ENCODE measurements at places on chromosomes 6 and 20. TPM values are rescaled to one million over a fixed set of nuclear protein-coding genes. Genes with fewer than 3 reads are reported as not detected.
A peak's percentile ranks its signal among the peaks of the same experiment; 100 is the strongest.

GRCh38 chr6:111361648-111362047 is 121.4 kb downstream of the REV3L start:
- no peak for DNase-seq

GRCh38 chr20:391041-391711 is 10.6 kb downstream of the TRIB3 start:
- no peak for DNase-seq

- no peak for DNase-seq
Measured at GRCh38 chr6:107075951-107076381, 39.3 kb downstream of the BEND3 start.

PLCB1 gene
- total RNA-seq, result 7.3 TPM

DNA sequence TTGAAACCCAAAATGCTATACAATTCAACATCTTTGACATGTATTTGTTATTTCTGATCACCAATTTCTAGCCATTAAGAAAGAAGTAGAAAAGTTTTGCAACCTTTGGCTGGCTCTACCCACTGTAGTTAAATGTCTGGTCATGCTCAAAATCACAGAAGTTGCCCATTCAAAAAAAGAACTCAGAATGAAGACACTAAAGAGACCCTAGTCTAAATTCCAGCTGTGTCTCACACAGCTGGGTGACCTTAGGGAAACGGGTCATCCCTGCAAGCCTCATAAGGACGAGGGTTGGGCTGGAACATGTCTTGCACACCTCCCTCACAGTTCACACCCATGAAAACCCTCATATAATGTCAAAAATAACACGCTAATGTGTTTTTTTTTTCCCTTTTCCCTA is 10.3 kb downstream of the FOXQ1 start:
- DNase-seq, result no peak

GTSF1L gene
- not detected for total RNA-seq

RAB23 gene
- total RNA-seq, result 19.5 TPM

- DNase-seq, result no peak
Measured at GRCh38 chr6:158900663-158901312, 81.6 kb upstream of the EZR start.

GRCh38 chr6:27148404-27148795 is 99.1 kb upstream of the PRSS16 start:
- DNase-seq, result no peak

DNA sequence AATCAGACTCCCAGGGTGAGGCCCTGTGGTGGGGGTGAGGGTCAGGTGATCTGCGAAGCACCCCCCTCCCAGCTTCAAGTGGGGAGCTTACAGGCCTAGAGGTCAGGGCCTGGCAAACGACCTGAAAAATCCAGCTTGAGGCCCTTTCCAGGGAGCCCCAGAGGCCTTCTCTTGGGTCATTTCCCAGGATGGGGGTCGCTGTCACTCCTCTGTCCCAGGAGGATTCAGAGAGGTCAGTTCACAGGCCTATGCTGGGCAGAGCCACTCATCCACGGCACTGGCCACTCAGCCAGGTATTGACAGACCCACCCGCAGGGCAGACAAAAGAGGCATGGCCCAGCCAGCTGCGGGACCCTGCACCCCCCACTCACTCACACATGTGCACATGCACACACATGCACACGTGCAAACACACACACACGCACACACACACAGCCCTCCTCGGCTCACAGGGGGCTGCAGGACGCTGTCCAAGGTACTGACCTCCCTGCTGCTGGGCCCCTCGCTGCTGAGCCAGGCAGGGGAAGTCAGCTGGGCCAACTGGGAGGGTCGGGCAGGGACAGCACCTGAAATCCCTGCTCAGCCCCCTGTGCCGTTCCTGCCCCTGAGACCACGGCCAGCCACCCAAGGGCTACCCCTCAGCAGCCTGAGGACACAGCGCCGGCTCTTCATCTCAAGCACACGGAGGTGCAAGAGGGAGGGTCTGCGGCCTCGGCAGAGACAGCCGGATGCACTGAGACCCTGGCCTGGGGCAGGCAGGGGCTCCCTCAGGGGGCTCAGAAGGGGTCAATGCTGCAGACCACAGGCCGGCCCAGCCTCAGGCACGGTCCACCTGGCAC is 113.8 kb downstream of the TAF4 start:
- peak; percentile 54 for DNase-seq

GRCh38 chr20:24948939-24949679 is at the start of gene CST7:
TSS of gene CST7 (plus strand) at chr20:24949269. CDS start at chr20:24949506, 237 bp downstream.
- peak; percentile 89 for DNase-seq

GRCh38 chr6:149896491-149896890 is 1.4 kb downstream of the RAET1E start:
- peak; percentile 41 for DNase-seq

DNA sequence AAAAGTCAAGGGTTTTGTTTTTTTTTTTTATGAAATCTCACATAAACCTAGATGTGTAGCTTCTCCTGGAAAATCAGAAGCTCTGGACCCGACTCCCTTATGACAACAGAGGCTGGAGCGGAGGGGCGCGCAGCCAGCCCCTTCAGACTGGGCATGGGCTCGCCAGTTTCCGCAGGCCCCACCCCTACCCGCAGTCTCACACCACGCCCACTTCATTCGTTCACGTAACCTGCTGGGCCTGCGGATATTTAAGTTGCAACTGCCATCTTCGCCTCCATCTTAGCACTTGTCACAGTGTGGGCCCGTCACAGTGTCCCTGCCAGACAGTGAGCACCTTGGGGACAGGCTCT is 111.7 kb upstream of the PTPN1 start:
- no peak for DNase-seq

DEFB124 gene
- not detected for total RNA-seq

DNA sequence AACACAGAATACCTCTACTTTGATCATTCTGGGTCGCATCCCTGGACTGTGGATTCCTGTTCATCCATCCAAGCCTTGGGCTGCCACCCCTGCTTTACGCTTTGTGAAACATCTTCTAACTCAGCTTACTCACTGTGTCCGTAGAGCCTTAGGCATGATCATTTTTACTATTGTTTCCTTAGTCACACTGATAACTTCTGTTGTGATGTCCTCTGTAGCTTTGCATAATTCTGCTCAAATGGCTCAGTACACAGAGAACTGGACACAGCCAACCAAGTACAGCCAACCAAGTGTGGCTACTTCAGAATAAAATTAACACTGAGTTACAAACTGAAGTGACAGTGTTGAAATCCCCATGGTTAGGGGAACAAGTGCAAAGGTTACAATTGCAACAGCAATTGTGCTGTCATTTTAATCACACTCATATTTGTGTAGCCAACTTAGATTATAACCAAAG is 8.6 kb upstream of the FKBP1A start:
- DNase-seq, result no peak

DNA sequence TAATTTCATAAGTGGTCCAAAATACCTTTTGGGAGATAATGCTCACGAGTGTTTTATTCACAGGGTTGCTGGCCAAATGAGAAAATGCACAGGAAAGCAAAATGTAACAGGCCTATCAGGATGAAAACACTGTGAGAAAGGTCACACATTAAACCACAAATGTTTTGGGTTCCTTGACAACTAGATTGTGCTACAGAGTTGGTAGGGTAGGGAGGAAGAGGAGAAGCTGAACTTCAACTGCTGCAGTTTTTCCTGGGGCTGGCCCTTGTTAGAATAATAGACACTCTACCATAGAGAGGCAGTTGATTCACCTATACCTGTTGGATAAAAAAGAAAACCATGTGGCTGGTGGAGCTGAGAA is 28.1 kb upstream of the PAQR8 start:
- no peak for DNase-seq

EPPIN gene
- not detected for total RNA-seq

DNA sequence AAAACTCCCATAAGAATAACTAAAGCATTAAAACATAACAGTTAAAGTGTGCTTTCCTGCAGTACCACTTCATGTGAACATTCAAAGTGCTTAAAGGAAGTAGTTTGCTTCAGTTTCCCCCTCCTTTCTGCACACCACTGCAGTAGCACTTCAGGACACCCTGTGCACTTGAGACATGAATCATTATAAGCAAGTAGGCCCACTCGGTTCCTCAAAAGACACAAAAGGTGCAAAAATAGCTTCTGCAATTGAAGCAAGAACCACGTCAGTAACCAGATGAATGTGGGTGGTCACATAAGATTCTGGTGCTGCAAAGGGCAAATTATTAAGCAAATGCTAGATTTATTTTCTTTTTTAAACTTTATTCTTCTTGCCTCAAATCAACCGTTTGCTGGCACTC is 160.6 kb downstream of the HIVEP2 start:
- DNase-seq, result no peak

GPX5 gene
- total RNA-seq, result not detected

OPRM1 gene
- total RNA-seq, result not detected

MTFR2 gene
- total RNA-seq, result not detected

FLRT3 gene
- 0.22 TPM for total RNA-seq

PAQR8 gene
- 2.0 TPM for total RNA-seq

GRCh38 chr6:38476141-38476540 is 163.6 kb downstream of the BTBD9 start:
- no peak for DNase-seq

DNA sequence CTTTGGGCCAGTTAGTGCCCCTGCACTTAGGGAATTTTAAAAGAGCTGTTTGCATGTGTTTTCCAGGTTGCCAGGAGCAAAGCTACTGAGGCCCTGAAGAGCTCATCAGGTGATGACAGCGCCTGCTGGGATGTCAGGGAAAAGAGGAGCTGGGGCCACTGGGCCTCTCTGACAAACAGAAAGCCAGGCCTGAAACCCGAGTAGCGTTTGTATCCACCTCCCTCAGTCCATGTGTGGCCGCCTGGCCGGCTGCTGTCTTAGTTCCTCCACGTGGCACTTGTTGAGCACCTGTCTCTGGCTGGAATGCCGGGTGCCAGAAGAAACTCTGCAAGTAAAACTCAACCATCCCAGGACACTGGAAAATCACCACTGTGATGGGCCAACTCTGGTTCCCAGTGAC is 601.2 kb downstream of the CDH26 start:
- DNase-seq, result no peak

DNA sequence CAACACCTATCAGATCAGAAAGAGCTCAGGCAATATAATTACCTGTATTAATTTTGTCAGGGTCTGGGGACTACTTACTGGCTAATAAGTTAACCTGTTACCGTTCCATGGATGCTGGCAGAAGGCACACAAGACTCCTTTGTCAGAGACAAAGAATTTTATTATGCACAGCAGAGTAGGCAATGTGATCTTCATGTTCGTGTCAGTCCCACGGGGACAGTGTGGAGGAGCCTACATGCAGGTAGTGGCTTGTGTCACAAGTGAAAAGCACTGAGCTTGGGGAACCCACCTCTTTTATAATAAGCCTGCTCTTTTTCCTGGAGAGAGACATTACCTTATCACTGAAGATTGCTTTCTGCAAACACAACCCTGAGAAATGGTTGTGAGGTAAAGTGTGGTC is 96.9 kb downstream of the CD164 start:
- no peak for DNase-seq

KIF25 gene
- total RNA-seq, result 0.24 TPM

GRCh38 chr20:32040142-32040953 is 11.7 kb upstream of the HCK start:
- no peak for DNase-seq

TTPAL gene
- 5.3 TPM for total RNA-seq

DNA sequence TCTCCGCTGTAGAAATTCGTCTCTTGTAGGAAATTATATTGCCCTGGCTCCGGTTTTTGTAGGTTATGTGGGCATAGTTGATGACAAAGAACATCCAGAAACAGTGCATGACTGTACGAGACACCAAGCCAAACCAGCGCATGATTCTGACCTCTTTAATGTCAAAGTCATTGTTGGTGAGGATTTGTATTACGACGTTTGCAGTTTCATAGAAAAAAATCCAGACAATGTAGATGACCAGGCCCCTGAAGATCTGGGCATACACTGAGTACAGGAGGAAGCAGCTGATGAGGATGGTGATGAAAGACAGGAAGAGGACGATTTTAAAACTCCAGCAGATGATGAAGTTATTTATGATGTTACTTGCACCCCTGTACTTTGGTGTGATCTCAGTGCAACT is 39.1 kb upstream of the TBC1D22B start:
- no peak for DNase-seq

DNA sequence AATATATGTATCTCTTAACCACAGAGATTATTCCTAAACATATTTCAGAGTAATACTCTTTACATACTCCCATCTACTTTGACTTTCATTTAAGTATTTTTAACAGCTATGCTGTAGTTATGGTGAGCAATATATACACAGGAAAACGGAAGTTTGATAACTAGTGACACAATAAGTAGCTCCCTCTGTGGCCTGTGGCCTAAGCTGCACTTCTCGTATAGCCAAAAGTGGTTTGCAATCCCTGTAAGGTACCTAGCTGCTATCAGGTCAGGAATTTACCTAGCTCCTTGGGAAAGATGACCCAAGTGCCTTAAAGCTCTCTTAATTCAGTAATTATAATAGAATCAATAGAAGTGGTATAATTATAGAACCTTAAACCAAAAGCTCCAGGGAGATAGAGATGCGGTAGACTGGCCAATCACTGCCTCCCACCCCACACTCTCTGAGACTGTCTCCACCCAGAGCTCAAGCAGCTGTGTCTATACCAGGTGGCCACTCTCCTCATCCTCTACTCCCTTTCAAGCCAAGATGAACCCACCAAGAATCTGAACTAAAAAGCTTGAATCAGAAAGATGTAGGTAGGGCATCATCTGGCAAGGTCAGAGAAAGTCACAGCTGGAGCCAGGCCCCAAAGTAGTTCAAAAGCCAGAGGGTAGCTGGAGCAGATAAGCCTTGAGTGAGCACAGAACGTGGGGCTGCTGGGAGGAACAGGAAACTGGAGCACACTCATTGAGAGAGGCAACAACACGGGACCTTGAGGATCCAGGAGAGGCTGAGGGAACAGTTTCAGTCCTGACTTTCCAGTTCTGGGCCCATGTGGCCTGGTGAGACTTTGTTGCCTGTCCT is 84.9 kb upstream of the ASF1A start:
- no peak for DNase-seq

- no peak for DNase-seq
Measured at GRCh38 chr20:35318502-35319157, 26.4 kb upstream of the FAM83C start.

ABRACL gene
- total RNA-seq, result 5.7 TPM

DNA sequence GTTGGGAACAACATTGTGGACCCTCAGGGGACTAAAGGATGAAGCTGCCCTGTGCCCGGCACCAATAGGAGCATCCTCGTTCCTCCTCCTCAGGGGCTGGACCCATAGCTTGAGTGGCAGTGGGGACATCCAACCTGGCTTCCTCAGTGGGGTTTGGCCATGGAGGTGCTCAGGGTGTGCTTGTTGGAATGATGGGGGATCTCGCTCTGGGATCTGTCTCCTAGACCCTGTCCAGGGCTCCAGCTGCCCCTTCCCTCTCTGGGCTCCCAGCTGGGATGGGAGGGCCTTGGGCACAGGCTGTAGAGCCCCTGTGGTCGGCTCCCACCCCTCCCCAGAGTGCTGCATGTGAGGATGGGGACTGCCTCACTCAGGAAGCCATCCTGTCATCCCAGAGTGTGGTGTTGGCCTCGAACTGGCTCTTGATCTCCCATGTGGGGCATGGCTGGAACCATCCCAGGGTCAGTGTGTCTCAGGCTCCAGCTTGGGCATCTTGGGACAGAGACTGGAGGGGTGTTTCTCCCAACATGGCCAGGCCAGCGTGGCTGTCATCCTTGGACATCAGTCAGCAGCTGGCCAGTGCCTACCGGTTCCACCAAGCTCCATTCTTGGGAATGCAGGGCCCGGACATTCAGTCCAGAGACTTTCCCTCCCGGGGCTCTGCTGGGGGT is 9.5 kb upstream of the MYT1 start:
- DNase-seq, result no peak

GRCh38 chr6:144344646-144345045 is 59.5 kb downstream of the UTRN start:
- no peak for DNase-seq

GRCh38 chr20:24385547-24385946 is 83.9 kb upstream of the SYNDIG1 start:
- DNase-seq, result no peak
